ENCODE measurements at places on chromosomes 12 and 14. TPM values are rescaled to one million over a fixed set of nuclear protein-coding genes. Genes with fewer than 3 reads are reported as not detected.

SSTR1 gene
- 0.16 TPM for total RNA-seq

KRT82 gene
- total RNA-seq, result not detected

DMAC2L gene
- 31.6 TPM for total RNA-seq

GRCh38 chr14:59787045-59787674, 83.4 kb downstream of the RTN1 start:
- no peak for DNase-seq

DNA sequence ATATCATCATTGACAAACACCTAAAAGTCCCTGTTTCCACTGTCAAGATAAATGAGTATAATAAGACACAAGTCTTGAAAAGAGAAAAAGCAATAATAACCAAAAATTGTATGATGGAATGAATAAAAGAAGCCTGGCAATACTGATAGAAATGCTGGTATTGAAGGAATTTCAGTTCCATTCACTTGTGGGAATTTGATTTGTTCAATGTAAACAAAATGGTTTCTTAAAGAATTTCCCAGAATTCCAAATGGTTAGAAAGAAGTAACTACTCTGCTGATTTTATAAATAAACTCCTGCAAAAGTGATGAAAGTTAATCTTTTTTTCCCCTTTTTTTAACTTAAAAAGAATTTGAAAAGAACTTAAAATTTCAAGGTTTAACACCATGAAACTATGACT, 129.9 kb upstream of the PDZRN4 start:
- no peak for DNase-seq

- no peak for DNase-seq
Observed at GRCh38 chr14:93737634-93738033, 50.7 kb downstream of the PRIMA1 start.

GRCh38 chr12:2233034-2233433, 180.2 kb downstream of the CACNA1C start:
- no peak for DNase-seq

DNA sequence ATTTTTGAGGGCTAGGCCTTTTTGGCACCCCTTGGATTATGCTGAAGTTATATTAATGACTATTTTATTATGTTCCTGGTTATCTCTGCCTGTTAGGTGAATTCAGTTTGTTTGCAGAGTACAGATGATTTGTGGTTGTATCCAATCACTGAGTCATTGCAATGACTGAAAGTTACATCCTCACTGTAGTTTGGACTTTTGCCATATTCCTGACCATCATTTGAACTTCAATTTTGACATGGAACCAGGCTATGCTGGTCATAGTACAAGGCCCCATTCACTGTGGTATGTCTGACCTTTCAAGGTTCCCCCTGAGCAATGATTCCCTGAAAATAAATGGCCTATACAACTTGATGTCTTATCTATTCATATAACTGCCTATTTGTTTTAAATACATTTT, 621.0 kb downstream of the CCER1 start:
- DNase-seq, result no peak

- DNase-seq, result no peak
Observed at GRCh38 chr14:58794993-58795762, 157.4 kb downstream of the DACT1 start.
